ENCODE measurements at places on chromosomes 16 and 17.

- no peak for DNase-seq
These were observed 39.0 kb downstream of the SMURF2 start for GRCh38 chr17:64622931-64623654.

- DNase-seq, result no peak
These were observed 28.2 kb downstream of the METRNL start for GRCh38 chr17:83107656-83108048.

DNA sequence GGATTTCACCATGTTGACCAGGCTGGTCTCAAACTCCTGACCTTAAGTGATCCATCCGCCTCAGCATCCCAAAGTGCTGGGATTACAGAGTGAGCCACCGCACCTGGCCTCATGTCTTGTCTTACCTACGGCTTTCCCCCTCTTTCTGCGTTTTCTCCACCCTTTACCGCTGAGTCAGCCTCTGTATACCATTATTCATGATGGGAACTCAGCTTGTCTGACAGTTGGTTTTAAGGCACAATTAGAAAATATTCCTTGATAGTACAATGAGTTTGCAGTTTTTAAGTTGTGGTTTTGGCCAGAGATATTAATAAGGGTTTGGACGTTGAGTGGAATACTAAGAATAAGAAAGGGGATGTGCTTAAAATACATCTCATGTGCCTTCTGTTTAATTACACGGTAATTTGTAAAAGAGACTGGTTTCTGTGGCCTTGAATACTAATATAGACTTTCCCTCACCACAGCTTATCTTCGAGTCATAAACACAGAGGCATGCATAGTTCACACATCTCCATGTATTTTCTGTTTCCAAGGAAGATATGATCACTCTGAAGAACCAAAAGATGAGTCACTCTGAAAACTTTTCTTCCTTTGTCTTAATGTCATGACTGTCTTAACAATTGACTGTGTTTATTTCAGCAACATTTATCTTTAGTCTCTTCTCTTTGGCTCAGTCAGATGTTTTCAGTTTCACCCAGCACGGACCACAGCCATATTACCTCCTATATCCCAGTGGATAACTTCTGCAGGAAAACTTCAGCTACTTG lies 54.4 kb downstream of the PITPNC1 start:
- no peak for DNase-seq

DNA sequence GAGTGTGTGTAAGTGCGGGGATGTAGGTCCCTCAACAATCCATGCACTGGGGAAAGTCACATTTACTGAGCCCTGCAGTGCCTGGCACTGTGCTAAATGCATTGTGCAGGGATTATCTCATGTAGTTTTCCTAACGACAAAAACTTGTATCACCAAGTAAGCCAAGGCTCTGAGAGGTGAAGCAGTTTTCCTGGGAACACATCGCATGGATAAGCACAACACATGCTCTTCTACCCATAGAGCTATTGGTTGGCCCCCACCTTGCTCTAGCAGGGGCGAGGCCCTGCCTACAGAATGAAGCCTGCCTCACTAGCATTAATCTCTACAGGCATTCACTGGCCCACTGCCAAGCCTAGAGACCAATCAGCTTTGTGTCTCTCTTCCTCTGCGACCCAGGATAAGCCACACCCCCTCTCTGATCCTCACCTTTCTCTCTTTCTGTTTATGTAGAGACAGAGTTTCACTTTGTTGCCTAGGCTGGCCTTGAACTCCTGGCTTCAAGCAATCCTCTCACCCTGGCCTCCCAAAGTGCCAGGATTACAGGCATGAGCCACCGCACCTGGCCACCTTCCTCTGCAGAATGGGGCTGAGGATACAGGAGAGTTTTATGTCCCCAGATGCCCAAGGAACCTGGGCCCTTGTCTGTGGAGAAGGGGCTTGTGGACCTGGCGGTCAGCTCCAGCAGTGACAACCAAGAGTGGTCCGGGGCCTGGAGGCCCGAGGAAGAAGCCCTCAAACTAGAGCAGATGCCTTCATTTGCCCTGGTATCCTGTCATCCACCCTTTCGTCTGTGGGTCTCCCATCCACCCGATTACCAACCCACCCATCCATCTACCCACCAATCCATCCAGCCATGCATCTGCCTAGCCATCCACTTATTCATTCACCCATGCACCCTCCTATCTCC lies 12.8 kb downstream of the CDH16 start:
- DNase-seq, result no peak

DNA sequence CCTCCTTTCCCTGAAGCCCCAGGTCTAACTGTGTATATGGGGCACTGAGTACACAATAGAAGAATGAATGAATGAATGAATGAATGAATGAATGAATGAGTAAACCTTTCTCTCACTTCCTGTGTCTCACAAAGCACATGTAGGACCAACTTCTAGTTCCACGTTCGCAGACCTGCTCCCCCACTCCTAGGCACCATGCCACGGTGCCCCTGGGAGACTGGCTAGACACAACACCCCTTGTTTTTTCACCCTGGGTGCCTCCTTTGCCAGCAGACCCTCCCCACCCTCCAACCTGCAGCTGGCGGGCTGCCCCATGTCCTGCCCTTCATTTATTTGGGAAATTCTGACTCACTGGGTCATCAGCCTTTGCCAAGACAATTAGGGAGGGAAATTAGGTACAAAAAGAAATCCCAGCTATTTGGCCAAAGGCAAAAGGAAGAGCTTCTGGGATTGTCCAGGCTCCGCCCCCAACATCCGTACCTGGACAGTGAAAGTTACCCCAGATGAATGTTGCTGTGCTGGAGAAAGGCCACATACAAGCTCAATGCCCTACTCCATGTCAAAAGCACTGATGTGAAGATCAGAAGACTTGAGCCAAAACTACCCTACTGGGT lies 7.7 kb downstream of the CES1 start:
- DNase-seq, result no peak

DNA sequence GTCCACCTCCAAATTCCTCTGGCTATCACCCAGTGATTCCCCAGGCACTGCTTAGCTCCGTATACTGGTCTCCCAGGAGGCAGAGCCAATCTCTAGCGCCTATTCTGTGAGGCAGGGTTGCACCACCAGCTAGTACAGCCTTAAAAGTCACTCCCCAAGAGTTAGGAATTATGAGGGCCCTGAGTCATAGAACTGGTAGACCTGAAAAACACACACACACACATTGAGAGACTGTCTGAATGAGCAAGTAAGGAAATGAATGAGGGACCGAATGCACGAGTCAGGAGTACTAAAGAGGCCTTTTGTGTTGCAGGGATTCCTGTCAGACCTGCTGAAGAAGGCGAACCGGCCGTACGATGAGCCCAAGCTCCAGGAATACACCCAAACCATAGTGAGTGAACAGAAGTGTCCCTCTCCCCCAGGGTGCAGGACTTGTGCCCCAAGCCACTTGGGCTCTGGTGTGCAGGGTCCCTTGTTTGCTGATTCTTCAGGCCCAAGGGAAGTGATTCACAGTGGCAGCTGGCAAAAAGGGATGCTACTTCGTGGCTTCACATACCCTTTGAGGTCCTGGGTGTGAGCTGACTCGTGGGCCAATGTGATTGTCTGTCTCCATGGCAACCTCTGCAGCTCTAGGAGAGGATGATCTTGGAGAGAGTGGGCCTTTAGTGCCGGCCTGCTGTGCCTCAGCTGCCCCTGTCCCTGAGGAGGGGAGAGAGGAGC lies 24.7 kb downstream of the CALB2 start:
- no peak for DNase-seq

DNA sequence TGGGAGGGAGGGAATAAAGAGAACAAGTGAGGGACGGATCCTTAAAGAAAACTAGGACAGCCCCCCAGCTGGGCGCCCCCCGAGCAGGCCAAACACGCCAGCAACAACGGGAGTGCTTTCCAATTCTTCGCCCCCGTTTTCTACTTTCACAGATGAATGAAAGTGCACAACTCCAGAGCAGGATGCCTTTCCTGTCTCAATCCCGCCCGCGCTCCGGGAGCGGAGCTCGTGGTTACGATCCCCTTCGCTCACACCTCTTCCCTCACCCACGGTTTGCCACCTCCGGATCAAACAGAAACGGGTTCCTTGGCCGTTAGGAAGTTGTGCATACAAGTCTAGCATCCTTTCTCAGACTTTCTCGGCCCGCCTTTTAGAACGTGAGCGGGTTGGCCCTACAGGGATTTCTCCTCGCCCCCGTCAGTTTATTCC lies 680 bp downstream of the SKA2 start:
- DNase-seq, result no peak

GRCh38 chr16:3188925-3189825 lies 1.2 kb downstream of the OR1F1 start:
- DNase-seq, result no peak

GRCh38 chr16:67855789-67856188 lies 8.3 kb upstream of the CENPT start:
- no peak for DNase-seq

GRCh38 chr16:30556125-30556473 lies 2.1 kb downstream of the ZNF764 start:
- DNase-seq, result no peak

GRCh38 chr16:49278944-49279725 lies 2.5 kb downstream of the CBLN1 start:
- DNase-seq, result no peak

GRCh38 chr16:28623172-28623711 lies 13.4 kb upstream of the SULT1A1 start:
- DNase-seq, result peak; percentile 43

DNA sequence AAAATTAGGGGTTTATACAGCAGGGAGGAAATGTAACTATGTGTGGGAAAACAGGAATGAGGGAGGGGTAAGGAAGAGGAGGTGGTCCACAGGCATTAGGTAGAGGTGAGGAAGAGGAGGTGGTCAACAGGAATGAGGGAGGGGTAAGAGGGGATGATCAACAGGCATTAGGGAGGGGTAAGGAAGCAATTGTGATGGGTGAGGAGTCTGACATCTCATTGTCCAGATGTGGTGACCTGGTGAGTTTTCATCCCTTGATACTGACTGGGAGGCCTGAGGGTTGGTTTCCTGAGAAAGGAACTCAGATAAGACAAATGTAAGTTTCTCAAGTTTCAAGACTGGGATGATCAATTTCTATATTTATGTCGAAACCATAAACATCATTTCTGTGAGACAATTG lies 206.2 kb upstream of the C16orf82 start:
- DNase-seq, result no peak

GRCh38 chr16:66960270-66960669 lies 796 bp upstream of the CES3 start:
- DNase-seq, result no peak

DNA sequence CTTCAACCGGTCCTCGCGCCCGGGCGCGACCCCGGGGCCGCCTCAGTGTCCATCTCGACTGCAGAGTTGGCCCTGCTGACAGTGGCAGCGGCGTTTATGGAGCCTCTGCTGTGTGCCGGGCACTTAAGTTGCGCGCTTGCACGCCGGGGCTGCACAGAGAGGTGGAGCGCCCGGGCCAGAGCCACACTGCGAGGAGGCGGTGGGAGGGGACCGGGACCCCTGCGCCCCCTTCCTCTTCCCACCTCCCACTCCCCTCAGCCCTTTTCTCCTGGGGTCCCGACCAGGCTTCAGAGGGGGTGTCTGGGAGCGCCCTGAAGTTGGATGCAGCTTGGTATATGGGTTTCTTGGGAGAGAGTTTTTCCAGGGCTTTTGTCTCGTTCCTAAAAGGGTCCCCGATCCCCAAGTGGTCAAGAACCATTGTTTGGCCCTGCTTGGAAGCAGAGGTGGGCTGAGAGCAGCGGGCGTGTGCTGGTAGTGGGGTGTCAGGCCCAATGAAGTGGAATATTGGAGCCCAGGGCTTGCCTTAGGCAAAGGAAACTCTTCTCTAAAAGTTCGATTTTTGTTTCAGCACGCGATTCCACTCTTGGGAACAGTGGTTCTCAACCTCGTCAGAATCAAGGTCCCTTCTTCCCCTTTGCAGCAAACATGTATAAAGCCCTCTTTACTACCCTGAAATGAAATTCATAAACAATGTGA lies 605 bp downstream of the MRTFB start:
- no peak for DNase-seq

- DNase-seq, result no peak
These were observed 119.5 kb downstream of the SALL1 start for GRCh38 chr16:51031598-51031997.

GRCh38 chr16:53501216-53501859 lies 1.7 kb downstream of the AKTIP start:
- no peak for DNase-seq

- DNase-seq, result no peak
These were observed 1.4 kb downstream of the COTL1 start for GRCh38 chr16:84616515-84616914.

DNA sequence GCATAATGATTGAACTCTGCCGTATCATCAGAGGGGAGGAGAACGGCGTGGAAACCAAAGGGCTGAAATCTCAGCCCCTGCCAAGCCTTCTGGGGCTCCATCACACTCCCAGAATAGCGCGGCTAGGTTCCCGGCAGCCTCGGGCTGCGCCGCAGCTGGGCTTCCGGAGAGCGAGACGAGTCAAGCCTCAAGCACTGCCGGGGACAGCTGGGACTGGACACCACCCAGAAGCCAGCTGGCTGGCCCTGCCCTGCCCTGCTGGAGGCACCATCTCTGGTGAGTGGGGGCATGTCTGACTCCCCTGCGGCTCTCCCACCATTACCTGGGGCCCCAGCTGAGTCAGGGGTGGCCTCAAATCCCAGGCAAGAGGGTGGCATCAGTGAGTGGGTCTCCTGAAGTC lies 7.2 kb upstream of the GPRC5C start:
- no peak for DNase-seq

DNA sequence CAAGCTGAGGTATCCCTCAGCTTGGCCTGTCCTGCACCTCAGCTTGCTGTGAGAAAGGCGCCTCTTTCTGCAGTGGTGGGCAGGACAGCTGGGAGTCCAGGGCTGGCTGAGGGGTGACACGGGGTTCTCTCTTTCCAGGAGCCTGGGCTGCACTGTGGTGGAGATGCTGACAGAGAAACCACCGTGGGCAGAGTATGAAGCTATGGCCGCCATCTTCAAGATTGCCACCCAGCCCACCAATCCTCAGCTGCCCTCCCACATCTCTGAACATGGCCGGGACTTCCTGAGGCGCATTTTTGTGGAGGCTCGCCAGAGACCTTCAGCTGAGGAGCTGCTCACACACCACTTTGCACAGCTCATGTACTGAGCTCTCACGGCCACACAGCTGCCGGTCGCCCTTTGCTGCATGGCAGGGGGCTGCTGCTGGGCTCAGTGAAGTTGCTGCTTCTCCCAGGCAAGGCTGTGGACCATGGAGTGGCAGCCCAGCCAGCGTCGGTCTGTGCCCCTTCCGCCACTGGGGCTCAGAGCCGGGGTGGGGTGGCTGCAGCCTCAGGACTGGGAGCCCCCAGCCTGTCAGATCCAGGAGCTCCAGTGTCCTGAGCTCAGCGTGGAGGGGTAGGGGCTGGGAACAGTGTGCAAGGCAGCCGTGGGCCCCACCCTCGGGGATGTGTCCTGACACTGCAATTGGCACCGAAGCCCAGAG lies 6.4 kb downstream of the LIMD2 start:
- DNase-seq, result no peak

GRCh38 chr16:20853143-20853542 lies 46.8 kb downstream of the REXO5 start:
- DNase-seq, result no peak

GRCh38 chr16:57196286-57196685 lies 10.2 kb downstream of the RSPRY1 start:
- DNase-seq, result no peak
